NCI-H2171 (cell line): ENCODE measurements at places on chromosomes 2 and 18.
A peak's percentile ranks its signal among the peaks of the same experiment; 100 is the strongest.

DNA sequence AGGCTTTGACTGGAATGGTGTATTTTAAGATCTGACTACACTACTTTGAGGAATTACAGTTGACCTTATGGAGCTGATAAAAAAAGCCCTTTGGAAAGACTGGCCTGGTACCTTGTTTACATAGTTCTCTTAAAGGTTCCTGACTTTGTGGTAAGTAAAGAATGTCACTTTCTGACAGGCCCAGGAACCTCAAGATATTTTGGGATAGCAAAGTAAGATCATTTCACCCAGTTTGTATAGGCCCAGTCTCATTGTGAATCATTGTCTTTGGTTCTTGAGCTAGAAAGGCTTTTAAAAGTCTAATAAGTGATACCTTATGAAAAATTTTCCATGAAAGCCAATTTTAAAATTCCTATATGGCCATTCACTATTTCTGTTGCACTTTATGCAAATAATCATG is 316.3 kb upstream of the LRRTM4 start:
- DNase-seq = no peak

GRCh38 chr18:11937874-11938478 is 29.9 kb upstream of the MPPE1 start:
- DNase-seq = peak; percentile 44

- DNase-seq = no peak
Measured at GRCh38 chr2:237434866-237435311, 20.9 kb upstream of the COL6A3 start.

- DNase-seq = no peak
Measured at GRCh38 chr18:14924226-14924625, 176.3 kb downstream of the ANKRD30B start.

- DNase-seq = no peak
Measured at GRCh38 chr18:64115881-64116280, 33.0 kb downstream of the LINC00305 start.

- no peak for DNase-seq
Measured at GRCh38 chr18:68667121-68667520, 47.8 kb downstream of the TMX3 start.

DNA sequence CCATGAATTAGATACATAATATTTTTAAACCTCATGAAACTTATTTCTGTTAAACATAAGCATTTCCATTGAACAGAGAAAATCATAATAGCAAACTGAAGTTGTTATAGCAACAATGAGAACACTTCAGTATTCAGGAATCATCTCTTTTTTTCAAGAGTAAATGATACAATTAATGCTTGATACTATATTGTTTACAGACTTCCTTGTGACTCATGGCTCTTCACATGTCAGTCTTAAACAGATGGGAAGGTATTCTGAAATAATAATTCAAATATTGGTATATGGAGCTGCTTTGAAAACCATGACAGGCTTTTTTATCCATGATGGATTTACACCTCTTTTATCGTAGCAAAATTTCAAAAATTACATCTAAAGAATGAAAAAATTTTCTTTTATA is 226.5 kb upstream of the RBMS1 start:
- DNase-seq = no peak
